ENCODE measurements at places on chromosomes 4 and X. TPM values are rescaled to one million over a fixed set of nuclear protein-coding genes. Genes with fewer than 3 reads are reported as not detected.

The CLTRN gene
- total RNA-seq = 0.28 TPM

The ADAMTS3 gene
- 3.8 TPM for total RNA-seq

The GPRASP1 gene
- 4.0 TPM for total RNA-seq

The SSX2B gene
- total RNA-seq = not detected

The ASB5 gene
- total RNA-seq = 2.4 TPM

The NCBP2L gene
- total RNA-seq = not detected

The SERTM2 gene
- total RNA-seq = 2.3 TPM

The ITGB1BP2 gene
- total RNA-seq = 3.6 TPM

The KLF3 gene
- total RNA-seq = 12.9 TPM

The GAGE12D gene
- not detected for total RNA-seq

The PPARGC1A gene
- 0.43 TPM for total RNA-seq

The NPY2R gene
- total RNA-seq = not detected

The NXF2B gene
- not detected for total RNA-seq

The NPY1R gene
- 0.14 TPM for total RNA-seq

The IQCM gene
- total RNA-seq = not detected

The IQSEC2 gene
- 5.1 TPM for total RNA-seq

The SPANXB1 gene
- not detected for total RNA-seq

The SLC25A6 gene
- total RNA-seq = 193 TPM

The CT83 gene
- total RNA-seq = not detected

The LEF1 gene
- 0.14 TPM for total RNA-seq

The THAP9 gene
- total RNA-seq = 4.7 TPM
